ENCODE measurements at places on chromosomes 7 and 10.

GRCh38 chr7:155188357-155188756 lies 109.3 kb upstream of the INSIG1 start:
- no peak for DNase-seq

DNA sequence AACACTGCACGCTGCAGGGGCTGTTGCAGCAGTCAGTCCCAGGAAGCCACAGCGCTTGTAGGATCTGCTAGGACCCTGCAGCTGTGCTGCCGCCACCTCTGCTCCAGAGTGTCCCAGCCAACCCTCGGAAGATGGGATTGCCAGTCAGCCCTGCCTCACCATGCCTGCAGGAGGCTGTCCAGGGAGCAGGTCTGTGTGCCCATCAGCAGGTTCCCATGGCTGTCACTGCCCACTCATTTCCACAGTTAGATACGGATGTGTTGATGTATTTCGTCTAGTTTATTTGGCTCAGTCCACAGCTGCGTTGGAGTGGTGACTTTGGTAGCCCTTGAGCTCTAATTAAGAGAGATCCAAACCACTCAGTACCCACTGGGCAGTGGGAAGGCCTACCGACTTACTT lies 35.7 kb downstream of the SHH start:
- DNase-seq: no peak

DNA sequence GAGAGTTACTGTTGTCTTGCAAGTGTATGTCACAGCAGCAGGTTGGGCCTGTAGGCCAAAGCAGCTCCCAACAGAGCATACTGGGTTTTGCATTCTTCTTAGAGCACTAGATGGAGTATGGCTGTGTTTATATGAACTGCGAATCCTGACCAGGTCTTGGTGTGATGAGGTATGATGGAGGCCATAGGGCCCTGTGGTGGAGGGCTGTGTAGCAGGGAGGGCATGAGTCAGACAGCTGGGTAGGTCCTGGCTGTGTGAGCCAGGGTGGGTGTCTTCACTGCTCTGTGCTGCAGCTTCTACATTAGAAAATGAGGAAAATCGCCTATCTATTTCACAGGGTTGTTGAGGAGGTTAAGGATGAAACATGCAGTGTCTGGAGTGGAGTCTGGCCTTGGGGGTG lies 124.2 kb downstream of the BUB3 start:
- no peak for DNase-seq

GRCh38 chr7:30916767-30917166 lies 5.1 kb downstream of the AQP1 start:
- DNase-seq: no peak

DNA sequence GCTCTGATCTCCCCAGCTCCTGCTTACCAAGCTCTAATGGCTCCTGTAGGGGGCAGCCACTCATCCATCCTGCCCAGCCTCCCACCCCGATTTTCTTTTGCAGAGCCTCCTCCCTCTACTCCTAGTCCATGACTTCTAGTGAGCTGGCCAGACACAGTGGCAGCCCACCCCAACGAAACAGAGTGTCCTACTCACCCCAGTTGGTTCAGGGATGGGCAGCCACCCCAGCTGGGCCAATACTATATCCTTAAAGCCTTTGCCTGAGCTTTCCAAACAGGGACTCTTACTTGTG lies 77.1 kb downstream of the GRID1 start:
- DNase-seq: no peak

DNA sequence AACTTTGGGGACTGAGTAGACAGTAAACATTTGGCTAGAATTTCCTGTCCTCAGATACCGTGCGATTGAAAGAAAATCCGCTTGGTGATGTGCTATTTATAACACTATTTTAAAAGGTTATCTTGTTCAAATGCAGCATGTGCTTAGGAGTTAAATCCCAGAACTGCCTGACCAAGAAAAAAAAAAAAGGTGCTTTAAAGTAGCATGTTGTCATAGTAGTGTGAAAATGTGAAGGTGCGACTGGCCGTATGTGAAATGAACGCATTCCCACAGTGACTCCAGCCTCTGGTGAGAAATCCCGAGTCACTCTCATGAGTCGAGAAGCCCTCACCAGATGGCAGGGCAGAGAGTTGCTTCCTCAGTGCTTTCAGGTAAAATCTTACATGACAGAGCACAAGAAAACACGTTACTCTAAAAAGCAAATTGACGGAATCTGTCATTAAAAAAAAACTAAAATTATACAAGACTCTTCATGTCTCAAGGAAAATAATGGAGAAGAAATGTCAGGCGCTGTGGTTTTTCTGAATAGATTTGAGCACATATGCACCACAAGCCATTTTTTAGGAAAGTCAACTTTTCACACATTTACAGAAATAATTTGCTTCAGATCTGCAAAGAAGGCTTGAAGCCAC lies 18.4 kb upstream of the KLF6 start:
- DNase-seq: no peak

GRCh38 chr10:79563426-79563825 lies 3.2 kb upstream of the SFTPA2 start:
- DNase-seq: no peak

GRCh38 chr10:77176232-77176631 lies 461.4 kb downstream of the KCNMA1 start:
- DNase-seq: no peak

- no peak for DNase-seq
Observed at GRCh38 chr10:7436490-7437100, 25.8 kb upstream of the SFMBT2 start.
